Testis (tissue), 5 donors: ENCODE measurements at places on chromosomes 11 and 22.

DNA sequence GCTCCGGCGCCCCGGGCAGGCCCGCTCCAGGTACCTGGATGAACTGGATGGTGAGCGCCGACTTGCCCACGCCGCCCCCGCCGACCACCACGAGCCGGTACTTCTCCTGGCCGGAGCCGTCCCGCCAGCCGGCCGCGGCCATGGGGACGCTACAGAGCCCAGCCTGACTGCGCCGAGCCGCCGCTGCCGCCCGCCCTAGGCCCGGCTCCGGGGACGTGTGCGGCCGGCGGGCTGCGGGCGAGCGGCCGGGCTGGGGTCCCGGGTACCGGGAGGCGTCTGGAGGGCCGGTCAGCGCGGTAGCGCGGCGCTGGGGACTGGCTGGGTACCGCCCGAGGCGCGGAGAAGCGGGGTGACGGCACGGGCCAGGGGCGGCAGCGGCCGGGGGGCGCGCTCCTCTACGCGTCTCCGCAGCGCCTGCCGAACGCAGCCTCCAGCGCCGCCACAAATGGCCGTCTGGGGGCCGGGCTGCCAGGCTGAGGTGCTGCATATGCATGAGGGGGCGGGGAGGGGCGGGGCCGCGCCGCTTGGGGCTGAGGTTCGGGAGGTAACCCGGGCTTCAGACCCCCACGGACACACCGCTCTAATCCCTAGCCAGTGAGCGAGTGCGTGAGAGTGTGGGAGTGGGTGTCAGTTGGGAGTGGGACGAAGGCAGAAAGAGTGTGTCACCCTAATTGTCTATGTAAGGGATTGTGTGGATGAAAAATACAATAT lies at the start of gene RRAS2:
TSS of gene RRAS2 (minus strand) at position 455 of the 711 bp plus-strand sequence. CDS start at position 142, 313 bp downstream.
- DNase-seq = peak; percentile 91

DNA sequence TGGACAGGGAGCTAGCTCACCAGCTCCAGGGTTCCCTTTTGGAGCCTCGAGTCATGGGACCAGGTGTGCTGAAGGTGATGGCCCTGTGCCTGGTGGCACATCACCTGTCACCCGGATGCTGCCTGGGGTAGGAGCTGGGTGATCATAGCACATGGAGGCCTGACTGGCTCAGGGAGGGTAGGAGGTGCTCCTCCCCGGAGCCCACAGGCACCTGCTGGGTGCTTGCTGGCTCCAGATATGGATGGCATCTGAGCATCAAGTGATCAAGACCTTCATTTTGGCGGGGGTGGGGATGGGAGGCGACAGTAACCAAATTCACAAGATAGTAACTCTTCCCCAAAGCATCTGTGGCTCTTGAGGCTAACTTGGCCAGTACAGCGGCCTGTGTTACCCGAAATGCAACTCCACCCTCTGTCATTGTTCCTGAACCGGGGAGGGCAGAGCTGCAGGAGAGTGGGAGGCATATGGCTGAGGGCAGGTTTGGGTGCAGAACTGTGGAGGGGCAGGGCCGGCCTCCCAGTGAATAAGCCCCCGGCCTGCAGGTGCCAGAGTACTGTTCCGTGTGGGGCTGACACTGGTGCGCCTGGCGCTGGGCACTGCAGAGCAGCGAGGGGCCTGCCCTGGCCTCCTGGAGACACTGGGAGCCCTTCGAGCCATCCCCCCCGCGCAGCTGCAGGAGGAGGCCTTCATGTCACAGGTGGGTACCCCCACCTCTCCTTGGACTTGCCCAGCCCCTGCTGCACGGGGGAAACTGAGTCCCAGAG lies 4.7 kb downstream of the TBC1D10C start:
- DNase-seq = no peak

- no peak for DNase-seq
These were observed 49.8 kb upstream of the BMAL1 start for GRCh38 chr11:13227676-13228255.

DNA sequence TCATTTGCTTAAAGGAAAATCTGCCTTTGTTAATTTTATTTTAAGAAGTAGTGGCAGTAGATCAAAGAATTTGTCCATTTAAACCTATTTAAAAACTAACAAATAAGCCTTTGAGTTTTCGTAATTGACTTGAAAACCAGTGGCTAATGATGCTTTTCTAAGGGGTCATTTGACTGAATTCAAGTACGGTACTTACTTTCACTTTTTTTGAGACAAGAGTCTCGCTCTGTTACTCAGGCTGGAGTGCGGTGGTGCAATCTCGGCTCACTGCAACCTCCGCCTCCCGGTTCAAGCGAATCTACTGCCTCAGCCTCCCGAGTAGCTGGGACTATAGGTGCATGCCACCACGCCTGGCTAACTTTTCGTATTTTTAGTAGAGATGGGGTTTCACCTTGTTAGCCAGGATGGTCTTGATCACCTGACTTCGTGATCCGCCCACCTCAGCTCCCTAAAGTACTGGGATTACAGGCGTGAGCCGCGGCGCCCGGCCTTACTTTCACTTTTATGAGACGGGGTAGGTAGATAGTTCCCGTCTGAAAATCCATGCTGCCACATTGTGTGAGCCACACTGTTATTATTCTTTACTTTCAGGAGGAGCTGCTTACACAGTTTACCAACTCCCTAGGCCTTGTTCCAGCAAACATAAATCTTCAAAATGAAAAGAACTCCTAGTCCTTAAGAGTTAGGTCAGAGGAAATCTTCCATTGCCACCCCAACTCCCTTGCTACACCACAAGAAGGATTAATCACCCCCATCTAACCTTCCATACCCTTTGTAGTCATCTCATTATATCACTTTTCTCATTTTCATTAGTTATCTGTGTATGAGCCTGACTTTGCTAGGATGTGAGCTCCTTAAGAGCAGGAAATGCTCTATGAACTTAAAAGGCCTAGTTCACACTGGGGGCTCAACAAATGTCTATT lies 926.6 kb upstream of the CCDC90B start:
- DNase-seq = no peak

DNA sequence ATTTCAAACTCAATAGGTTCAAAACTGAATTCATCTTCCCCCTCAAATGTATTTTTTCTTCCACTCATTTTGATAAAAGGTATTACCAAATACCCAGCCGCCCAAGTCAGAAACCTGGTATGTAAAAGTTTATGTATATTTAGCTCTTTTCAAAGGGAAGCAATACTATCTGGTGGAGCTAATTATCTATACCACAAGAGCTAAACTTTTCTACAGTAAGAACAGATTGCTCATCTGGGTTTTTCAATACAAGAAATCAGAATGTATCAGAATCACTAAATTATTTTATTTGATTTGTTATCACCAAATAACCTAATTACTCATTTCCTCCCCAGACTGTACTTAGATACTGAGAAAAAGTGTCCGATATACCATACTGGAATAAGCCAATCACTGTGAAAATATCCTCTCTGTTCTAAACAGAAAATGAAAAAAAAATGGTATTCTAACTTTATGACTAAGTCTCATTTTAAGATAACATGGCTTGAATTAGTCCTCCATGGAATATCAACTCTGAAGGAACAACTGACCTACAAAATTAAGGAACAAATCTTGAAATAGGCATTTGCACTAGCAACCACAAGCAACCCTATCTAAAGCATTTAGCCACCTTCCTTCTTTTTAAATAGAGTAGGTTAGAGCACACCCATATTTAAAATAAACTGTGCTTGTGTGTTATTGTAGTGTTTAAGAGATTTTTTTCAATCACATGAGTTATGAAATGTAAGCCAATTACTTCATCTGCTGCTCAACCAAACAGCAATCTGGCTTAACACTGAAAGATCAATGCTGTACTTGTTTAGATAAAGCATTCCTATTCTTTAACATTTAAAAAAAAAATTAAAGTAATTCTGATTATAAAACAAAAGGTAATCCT lies 35.0 kb downstream of the RDX start:
- DNase-seq = no peak

- no peak for DNase-seq
These were observed 44.2 kb downstream of the CERK start for GRCh38 chr22:46693634-46694415.

- DNase-seq = no peak
These were observed 35.0 kb upstream of the MYRF start for GRCh38 chr11:61717286-61718033.

GRCh38 chr11:111762981-111763643 lies 3.1 kb downstream of the PPP2R1B start:
- DNase-seq = no peak

DNA sequence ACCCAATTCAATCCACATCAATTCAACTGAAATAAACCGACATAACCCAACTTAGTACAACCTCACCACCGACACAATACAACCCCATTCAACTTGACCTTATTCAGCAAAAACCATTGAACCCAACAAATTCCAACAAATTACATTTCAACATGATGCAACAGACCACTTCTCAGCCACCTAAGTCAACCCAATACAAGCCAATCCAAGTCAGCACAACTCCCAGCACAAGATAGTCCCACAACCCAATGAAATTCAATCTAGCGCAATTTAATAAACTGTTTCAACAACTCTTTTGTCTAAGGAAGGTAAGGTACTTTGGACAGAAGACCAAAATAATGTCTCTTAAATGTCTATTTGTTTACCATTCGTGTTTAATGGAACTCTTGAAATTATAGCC lies 226.0 kb downstream of the MIAT start:
- no peak for DNase-seq

DNA sequence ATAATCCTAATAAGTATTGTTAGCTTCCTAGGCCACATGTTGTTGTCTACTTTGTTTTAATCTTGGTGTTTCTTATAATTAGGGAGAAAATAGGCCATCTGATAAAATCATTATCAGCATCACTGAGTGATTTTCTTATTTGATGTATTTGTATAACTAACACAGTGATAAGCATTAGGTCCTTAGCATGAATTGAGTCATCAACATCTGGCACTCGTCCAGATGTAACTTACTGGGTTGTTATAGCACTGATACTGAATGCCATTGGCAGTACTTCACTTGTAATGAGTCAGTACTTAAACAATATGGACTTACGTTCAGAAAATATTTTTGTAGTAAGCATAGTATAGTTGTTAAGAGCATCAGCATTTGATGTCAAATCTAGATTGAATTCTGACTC lies 16.2 kb downstream of the API5 start:
- no peak for DNase-seq

- no peak for DNase-seq
These were observed 4.0 kb downstream of the CD5 start for GRCh38 chr11:61106296-61106695.

DNA sequence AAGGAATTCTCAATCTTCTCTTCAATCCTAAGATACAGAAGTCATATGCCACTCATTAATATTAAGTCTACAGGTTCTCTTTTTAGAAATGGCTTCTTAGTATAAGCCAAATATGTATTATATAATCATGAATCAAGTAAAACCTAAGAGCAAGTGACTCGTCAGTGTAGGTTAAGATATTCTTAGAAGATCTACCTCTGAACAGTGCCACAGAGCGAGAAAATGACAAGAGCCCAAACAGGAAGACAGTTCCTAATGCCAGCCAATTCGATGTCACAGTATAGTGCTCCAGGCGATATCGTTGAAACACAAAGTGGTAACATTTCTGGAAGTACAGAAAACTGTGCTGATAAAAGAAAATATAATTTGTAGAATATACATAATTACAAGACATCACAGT lies 33.3 kb downstream of the ALG9 start:
- no peak for DNase-seq

DNA sequence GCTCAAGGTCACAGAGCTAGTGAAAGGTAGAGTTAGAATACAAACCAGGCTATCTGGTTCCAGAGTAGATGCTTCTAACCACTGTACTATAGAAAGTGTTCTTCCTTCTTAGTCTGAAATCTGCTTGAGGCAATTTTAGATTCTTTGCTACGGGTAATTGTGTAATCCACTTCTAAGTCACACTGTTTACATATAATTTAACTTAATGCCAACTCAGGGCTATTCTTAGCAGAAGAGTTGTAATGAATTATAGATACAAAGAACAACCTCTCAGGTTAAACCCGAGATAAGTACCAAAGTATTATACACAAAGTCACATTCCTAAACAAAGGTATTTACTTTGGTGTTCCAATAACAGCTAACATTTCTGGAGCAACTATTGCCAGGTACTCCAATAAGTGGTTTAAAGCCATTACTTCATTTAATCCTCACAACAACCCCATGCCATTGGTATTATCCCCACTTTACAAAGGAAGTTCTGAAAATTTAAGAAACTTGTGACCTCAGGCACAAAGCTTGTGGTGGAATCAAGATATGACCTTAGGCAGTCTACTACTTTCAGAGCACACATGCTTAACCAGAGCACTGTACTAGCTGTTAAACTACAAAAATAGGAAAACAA lies 31.1 kb upstream of the DDI1 start:
- no peak for DNase-seq

DNA sequence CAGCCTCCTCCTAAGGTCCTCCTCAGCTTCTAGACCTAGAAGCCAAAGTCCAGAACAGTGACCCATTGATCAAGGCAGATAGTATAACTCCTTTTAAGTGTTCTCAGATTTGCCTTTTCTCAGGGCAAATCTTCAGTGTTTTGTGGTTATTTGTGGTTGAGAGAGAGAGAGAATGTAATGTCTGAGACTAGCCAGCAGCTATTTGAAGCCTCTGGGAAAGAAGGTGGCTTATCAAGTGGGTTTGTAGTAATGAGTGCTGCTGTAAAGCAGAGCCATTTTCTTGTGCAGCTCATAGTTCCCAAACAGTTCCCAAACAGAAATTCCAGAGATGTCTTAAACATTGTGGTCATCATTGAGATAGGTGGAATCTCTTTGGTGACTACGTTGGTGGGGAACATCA lies 89.5 kb downstream of the RNF169 start:
- no peak for DNase-seq

- DNase-seq = peak; percentile 33
These were observed 429 bp downstream of the SLC39A13 start for GRCh38 chr11:47408598-47409439.

GRCh38 chr11:102241026-102241425 lies 76.3 kb upstream of the BIRC3 start:
- DNase-seq = no peak

GRCh38 chr11:69062873-69063651 lies 14.3 kb downstream of the TPCN2 start:
- no peak for DNase-seq

- no peak for DNase-seq
These were observed 19.4 kb upstream of the SUSD2 start for GRCh38 chr22:24161909-24162308.

- no peak for DNase-seq
These were observed 18.1 kb upstream of the ANO1 start for GRCh38 chr11:70059971-70060370.

DNA sequence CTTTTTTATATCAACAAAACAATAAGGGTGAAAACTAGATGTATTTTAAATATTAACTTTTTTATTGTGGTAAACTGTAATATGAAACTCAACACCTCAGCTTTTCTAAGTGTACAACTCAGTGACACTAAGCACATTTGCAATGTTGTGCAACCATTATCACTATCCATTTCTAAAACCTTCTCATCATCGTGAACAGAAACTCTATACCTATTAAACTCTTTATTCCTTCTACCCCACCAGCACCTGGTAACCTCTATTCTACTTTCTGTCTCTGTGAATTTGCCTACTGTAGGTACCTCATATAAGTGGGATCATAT lies 9.4 kb downstream of the HORMAD2 start:
- DNase-seq = no peak
